ENCODE measurements at places on chromosomes 6 and 20.

GRCh38 chr20:24461848-24462247 lies 7.6 kb upstream of the SYNDIG1 start:
- no peak for DNase-seq

- DNase-seq, result peak; percentile 99
Measured at GRCh38 chr6:3913077-3913957, 64.1 kb downstream of the FAM50B start.

DNA sequence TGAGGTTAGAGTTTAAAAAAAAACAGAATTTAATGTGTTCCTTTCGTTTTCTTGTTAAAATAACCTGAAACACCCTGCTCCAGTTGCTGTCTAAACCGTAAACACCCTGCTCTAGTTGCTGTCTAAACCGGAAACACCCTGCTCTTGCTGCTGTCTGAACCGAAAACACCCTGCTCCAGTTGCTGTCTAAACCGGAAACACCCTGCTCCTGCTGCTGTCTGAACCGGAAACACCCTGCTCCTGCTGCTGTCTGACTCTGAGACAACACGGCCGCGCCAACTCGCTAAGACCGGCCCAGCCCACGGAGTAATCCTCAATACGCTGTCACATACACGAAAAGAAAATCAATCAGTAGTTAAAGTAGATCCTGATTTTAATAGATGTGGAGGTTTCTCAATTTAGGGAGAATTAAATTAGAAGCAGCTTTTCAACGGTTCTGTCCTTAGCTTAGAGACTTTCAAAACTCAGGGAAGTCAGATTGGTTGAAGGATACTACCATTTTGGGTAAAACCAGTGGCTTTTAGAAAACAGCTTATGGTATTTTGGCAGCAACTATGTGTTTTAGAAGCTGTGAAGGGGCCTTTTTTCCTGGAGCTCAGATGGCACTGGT lies 98.3 kb downstream of the RAMACL start:
- peak; percentile 10 for DNase-seq

GRCh38 chr6:151390851-151391470 lies 398 bp downstream of the ZBTB2 start:
- peak; percentile 55 for DNase-seq

GRCh38 chr6:37273690-37274089 lies 15.7 kb upstream of the TMEM217 start:
- DNase-seq, result no peak

DNA sequence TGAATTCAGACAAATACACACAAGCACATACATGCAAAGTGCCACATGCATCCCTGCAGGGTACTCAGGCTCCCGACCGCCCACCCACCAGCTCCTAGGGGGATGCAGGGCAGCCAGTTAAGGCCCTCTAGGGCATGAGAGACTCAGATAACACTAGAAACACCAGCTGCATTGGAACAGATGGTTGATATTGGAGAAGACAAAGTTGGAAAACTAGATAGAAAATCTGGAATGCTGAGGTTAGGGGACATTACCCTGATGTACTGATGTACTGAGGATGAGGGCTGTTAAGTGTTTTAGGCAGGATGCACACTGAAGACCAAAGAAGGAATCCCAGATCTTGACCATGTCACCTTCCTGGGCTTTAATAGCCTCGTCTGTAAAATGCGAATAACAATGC lies 134.6 kb upstream of the ECI2 start:
- no peak for DNase-seq

- DNase-seq, result peak; percentile 79
Measured at GRCh38 chr6:111418971-111419693, 63.9 kb downstream of the REV3L start.

DNA sequence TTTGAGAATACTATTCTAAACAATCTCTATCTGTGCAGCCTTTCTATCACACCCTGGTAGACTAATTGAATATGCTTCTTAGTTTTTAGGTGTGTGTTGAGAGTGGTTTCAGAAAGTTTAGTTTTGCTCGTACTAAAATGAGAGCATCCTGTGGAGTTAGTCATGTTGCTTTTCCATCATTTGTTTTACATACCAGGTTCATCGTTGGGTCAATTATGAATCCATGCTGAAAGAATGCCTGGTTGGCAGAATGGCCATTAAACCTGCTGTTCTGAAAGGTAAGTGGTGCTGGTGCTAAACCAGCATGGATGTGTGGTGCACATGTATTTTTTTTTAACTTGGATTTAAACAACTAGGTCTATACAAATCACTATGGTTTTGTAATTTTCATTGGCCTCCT lies 49.3 kb downstream of the CYB5R4 start:
- DNase-seq, result no peak

DNA sequence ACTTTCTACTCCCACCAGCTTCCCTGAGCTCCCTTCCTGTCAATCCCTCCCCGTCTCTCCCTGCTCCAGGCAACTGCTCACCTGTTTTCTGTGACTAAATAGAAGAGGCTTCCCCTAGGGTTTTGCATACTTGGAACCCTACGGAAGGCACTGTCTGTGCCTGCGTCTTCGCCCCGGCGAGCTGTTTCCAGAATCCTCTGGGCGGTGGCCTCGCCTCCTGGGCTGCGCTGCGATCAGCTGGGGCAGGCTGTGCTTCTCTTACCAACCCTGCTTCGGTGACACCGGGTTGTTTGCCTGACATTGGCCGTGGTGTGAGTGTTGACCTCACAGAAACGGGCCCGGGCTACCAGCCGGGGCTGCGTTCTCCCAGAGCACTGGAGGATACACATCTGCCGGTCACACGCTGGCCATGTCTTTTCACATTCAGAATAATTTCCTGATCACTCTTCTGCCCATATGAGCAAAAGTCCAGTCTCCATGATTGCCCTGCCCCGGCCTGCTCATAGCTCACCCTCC lies 29.4 kb upstream of the CCR6 start:
- no peak for DNase-seq

DNA sequence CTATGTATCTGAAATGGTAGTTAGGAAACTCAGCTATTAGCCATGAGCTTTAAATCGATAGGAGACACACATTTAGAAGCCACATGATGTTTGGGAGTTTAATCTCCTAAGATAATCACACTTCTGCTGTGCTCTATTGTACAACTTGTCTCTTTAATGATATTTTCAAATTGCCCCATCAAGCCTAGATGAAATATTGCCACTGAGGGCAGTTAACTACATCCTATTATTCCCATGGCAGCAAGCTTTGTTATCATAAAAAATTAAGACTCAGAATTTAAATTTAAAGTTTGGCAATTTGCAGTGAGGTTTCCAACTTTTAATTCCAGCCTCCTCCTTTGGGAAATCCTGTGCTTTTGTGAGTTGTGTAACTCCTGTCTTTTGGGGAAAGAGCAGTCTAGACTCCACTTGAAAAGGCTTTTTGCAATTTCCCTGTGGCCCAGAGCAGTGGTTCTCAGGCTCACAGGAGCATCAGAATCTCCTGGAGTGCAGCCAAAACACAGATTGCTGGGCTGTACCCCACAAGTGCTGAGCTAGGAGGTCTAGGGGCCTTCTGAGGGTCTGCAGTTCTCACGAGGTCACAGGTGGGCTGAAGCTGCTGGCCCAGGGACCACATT lies 792.4 kb downstream of the QKI start:
- peak; percentile 15 for DNase-seq

- no peak for DNase-seq
Measured at GRCh38 chr6:28407401-28407800, 7.9 kb upstream of the ZSCAN12 start.

GRCh38 chr20:10718661-10719060 lies 44.9 kb upstream of the JAG1 start:
- DNase-seq, result no peak

GRCh38 chr6:56046576-56046975 lies 171.2 kb upstream of the BMP5 start:
- peak; percentile 46 for DNase-seq

- no peak for DNase-seq
Measured at GRCh38 chr20:48094196-48094749, 309.0 kb upstream of the SULF2 start.

DNA sequence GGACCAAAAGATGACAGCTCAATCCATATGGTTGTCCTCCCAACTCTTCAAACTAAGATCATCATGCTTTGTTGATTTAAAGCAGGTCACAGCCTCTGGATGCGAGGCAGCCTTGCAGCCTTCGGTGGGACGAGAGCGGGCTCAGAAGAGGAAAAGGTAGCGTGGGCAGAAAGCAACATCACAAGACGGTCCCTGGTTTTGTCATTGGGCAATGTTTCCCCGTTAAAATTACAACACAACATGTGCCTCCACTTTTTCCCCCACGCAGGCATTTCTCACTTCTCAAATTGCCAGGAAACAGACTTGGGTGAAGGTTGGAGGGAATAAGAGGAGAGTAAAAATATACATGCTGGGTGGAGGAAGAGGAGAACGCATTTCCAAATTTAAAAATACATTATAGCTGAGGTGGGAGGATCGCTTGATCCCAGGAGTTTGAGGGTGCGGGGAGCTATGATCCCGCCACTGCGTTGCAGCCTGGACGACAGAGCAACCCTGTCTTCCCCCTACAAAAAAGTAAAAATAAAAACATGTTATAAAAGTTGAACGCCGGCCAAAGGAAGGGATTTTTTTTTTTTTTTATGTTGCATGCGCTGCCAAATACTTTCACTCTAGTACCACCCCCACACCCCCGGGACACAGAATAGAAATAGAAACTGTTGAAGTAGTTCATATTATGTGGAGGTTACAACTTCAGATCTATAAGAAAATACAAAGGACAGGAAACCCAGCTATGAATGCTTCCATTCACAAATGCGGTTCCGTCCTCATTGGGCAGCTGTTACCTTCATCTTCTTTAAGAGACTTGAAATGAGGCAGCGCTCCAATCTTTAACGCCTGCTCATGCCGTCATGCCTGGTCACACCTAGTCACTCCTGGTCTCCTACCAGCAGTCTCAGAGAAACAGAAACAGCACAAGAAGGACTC lies 13.9 kb upstream of the NAA20 start:
- peak; percentile 75 for DNase-seq

DNA sequence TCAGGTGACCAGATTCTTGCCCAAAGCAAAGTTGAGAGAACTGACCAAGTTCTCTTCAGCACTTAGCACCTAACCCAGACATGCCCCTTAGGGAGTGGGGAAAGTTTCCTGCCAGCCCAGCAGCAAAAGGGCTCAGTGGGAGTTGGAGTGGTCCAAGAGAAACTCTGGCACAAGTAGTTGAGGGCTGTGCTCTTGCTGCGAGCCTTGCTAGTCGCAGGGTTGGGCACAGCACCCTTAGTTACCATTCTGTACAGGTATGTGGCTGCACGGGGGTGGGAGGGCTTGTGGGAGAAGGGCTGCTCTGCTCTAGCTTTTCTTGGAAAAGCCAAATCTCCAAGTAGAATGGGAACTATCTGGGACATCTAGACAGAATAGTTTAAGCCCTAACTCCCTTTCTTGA lies 6.4 kb downstream of the POLR1C start:
- no peak for DNase-seq

DNA sequence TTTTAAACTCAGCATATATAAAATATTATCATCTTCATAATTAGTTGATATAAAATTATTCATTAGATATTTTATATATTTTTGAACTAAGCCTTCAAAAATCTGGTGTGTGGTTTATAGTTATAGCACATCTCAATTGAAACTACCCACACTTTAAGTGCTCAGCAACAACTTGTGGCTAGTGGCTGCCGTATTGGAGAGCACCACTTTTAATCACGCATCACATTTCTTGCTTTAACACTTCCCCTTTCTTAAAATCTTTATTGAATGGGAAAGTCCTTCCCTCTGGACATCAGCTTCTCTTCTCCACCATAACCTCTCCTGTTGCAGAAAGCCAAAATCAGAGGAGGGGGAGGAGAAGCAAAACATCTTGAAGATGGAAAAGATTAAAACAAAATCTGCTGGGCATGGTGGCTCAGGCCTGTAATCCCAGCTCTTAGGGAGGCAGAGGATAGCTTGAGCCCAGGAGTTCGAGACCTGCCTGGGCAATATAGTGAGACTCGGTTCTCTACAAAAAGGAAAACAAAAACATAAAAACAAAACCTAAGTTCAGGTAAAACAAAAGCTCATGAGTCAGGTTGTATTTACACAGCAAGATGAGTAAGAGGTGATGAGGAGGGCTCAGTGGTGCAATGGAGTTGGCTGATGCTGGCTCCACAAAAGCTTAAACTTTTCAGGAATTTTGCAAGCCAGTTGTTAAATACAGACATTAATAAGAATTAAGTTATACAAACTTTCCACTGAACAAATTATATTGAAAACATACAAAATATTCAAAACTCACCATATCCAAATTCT lies 237.0 kb upstream of the SUPT3H start:
- peak; percentile 77 for DNase-seq

- no peak for DNase-seq
Measured at GRCh38 chr6:117992856-117993255, 85.8 kb downstream of the SLC35F1 start.

DNA sequence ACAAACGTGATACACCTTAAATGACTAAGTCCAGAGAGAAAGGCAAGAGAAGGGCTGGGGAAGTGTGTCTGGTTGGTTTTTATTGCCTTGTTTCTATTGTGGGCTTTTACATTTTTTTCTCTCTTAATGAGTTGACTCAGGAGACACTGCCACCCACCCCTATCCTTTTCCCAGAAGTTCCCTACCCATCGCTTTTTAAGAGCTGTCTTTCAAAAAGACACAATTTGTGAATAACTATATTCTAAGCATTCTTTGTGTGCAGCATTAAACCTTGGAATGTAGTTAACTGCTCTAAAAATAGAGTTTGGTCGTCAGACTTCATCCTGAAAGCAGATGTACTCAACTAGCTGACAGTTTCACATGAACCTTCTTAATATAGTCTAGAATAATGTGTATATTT lies 174.9 kb downstream of the ISM1 start:
- DNase-seq, result no peak

DNA sequence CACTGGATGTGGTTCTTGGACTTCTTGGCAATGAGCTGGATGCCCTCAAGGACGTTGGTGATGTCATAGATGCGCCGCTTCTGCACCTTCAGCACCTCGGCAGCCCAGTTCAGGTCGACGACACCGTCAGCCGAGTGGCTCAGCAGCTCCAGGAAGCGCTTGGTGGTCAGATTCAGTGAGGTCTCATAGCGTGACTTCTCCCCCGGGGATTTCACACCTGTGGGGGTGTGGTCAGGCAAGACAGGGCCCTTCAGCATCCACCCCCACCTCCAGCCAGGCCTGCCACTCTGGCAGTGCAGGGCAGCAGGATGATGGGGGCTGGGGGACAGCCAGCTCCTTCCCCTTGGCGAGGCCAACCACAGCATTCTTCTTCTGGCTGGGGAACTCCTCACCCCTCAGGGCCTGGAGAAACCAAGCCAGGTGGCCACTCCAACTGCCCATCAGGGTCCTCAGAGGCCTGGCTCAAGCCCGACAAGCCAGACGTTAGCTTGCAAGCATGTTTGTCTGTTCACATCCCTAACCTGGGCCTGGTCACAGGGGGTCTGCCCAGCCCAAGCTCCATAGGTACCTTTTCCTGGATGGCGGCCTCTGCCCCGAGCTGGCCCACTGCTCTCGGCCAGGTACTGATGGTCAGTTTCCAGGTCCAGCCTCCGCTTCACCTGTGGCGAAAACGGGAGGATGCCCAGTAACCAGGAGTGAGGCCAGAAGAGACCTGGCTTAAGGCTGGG lies 5.7 kb upstream of the NECAB3 start:
- DNase-seq, result no peak

Data from fibroblast of mammary gland (primary cell).